Thoracic aorta (tissue), 2 donors: ENCODE measurements at places on chromosomes 11 and 22. TPM values are rescaled to one million over a fixed set of nuclear protein-coding genes. Genes with fewer than 3 reads are reported as not detected.

Gene NRIP3
- total RNA-seq, result 2.1 TPM

- no peak for DNase-seq
Observed at GRCh38 chr11:108035690-108036089, 27.0 kb downstream of the CUL5 start.

Gene TP53I11
- total RNA-seq, result 60.0 TPM

- DNase-seq, result no peak
Observed at GRCh38 chr22:35335936-35336781, 36.5 kb downstream of the TOM1 start.

GRCh38 chr11:116826751-116827431 lies 2.8 kb upstream of the APOC3 start:
- DNase-seq, result no peak

Gene PRR5L
- total RNA-seq, result 11.8 TPM

GRCh38 chr22:26674211-26675190 lies 17.1 kb downstream of the MIAT start:
- no peak for DNase-seq

Gene TMEM109
- 158 TPM for total RNA-seq

- no peak for DNase-seq
Observed at GRCh38 chr11:69903211-69903610, 84.0 kb upstream of the FGF3 start.

Gene CCDC117
- 18.4 TPM for total RNA-seq

- DNase-seq, result no peak
Observed at GRCh38 chr11:118076754-118077281, at the start of gene TMPRSS4. TSS of gene TMPRSS4 (plus strand) at chr11:118077078. CDS start at chr11:118077303, 225 bp downstream.

DNA sequence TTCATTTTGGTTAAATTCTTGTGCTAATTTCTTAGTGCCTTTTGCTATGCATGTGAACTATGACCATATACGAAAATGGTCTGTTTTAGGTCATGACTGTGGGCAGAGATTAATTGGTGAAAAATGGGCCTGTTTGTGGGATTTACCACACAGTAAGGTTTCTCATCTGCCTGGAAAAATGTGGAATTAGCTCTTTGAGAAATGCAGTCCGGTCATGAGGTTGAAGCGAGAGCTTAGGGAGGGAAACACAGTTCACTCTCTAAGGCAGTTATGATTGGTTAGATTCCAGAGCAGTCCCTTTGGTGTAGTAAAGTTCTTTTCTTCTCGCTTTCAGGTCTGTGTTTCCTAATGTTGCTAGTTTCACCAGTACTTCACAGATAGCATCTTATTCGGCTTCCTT lies 1.2 kb upstream of the PDE3B start:
- DNase-seq, result no peak

GRCh38 chr11:97990162-97990920 lies 1030.4 kb upstream of the CNTN5 start:
- DNase-seq, result no peak

Gene DNAJB7
- not detected for total RNA-seq

Gene FAT3
- 20.8 TPM for total RNA-seq

Gene SLC25A18
- not detected for total RNA-seq

DNA sequence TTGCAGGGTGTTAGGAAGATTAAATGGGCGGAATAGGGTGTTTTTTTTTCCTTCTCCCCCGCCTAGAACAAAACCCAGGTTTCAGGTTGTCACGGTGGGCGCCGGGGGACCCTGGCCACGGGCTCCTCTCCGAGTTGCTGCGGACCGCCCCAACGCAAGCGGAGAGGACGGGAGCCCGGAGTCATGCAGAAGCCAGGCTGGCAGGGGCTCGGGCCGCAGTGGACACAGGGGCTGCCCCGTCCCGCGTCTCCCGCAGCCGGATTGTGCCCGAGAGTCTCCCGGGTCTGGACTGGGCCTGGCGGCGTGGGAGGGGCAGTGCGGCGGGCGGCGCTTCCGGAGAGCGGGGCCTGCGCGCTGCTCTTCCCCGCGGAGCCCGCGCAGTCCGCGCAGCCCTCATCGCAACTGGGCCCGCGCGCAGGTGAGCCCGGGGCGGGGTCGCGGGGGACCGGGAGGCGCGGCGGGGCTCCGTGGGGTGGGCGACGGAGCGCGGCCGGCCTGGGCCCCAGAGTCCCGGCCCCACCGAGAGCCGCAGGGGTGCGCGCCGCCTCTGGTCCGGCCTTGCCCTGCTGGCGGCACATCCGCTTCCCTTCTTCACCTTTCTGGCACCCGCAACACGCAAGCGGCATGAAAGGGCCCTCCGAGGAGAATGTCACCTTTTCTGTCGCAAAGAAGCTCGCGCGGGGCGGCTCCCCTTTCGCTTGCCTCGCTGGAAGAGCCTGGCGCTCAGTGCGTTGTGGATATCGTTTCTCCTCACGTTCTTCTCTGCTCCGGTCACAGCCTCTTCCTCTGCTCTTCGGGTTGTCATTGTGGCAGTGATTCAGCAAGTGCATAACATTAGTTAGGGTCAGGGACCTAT lies at the start of gene TIRAP:
TIRAP (plus strand) TSS at position 358 of the 856 bp plus-strand sequence. CDS start 7,802 bp downstream, outside the sequence.
- no peak for DNase-seq

Gene PANX2
- total RNA-seq, result 4.1 TPM

DNA sequence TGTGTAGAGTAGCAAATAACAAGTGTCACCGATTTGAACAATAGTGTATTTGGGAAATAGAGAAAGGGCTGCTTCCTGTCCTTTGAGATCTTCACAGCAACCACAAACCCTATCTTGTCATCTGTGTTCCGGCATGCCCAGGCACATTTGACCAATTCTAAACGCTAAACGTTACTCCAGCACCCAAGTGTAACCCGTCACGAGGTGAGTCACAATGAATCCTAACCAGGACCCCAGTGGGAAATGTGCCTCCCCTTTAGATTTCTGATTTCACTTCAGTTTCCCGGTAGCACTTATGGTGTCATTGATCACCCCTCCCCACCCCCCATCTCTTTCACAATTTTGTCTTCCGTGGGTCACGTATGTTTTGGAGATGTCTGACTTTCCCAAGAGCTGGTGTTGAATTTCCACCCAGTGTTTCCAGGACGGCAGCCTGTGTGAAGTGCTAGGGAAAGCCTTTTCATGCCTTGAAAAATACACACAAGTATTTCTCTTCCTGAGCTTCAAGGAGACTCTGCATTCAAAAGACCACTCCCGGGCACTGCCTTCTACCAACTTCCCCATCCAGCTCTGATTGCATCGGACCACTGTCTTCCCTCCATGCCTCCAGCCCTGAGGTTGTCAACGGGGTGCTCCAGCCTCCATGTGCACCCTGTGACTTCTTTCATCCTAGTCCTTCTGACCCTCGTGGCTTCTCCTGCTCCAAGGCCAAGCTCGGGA lies 10.5 kb upstream of the C11orf24 start:
- no peak for DNase-seq

Gene B3GAT1
- total RNA-seq, result not detected

GRCh38 chr11:122523846-122524805 lies 131.4 kb upstream of the UBASH3B start:
- DNase-seq, result no peak

Gene MMP1
- not detected for total RNA-seq

Gene ANAPC15
- 24.2 TPM for total RNA-seq

GRCh38 chr11:2209370-2209801 lies 37.8 kb upstream of the TH start:
- no peak for DNase-seq
